GM23248 (cell line): ENCODE measurements at places on chromosomes 7 and 10. TPM values are rescaled to one million over a fixed set of nuclear protein-coding genes. Genes with fewer than 3 reads are reported as not detected.

SRI gene
- 59.3 and 80.3 TPM in 2 replicates for total RNA-seq

DNA sequence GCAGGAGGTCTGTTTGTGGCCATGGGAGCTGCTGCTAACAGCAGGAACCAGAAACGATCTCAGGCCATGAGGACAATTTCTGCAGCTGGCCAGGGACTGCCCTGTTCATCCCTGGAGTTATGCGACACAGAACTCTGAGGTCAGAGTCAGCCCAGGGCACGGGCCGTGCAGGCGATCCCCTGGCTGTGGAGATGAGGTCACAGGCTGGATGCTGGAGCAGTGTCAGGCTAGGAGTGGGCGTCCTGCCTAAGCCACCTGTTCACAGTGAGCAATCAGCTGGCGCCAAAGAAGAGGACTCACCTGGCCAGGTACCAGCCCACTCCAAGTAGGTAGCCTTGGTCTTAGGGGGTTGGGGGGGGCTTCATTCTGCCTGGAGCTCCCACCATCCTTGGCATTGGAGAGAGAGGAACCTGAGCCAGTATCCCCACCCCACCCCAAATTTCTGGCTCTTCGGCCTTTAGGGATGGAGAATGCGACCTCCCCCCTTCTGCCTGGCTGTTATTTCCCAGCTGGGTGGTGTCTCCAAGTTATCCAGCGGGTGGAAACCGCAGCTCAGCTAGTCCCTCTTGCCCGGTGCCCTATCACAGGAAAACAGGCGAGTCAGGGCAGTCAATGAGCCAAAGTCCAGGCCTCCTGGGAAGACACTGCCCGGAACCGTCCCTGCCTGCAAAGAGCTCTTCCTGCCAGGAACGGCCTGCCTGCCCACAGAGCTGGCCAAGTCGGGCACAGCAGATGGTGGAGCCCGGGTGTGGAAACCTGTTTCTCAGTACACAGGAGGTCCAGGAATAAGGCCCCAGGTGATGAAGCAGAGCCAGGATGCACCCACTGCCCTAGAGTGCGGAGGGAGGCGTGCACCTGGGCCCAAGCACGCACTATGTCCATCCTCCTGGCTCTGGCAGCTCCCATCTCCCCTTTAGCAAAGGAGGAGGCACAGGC lies 1.8 kb upstream of the TTYH3 start:
- no peak for DNase-seq

ADRB1 gene
- not detected in 2 replicates for total RNA-seq

DNA sequence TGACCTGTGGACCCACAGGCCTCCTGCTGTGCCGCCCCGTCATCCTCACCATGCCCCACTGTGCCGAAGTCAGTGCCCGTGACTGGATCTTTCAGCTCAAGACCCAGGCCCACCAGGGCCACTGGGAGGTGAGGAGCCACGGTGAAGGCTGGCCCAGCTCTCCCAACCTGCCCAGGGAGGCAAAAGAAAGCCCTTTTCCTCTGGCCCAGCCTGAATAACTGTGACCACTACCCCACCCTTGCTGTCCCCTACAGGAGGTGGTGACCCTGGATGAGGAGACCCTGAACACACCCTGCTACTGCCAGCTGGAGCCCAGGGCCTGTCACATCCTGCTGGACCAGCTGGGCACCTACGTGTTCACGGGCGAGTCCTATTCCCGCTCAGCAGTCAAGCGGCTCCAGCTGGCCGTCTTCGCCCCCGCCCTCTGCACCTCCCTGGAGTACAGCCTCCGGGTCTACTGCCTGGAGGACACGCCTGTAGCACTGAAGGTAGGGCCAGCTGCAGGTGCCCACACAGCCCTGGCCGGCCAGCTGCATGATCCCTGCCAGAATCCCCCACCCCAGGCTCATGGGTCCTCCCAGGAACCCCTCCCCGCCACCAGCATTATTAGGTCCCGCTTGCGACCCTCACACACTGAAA lies 25.5 kb upstream of the SLC29A3 start:
- no peak for DNase-seq

DNA sequence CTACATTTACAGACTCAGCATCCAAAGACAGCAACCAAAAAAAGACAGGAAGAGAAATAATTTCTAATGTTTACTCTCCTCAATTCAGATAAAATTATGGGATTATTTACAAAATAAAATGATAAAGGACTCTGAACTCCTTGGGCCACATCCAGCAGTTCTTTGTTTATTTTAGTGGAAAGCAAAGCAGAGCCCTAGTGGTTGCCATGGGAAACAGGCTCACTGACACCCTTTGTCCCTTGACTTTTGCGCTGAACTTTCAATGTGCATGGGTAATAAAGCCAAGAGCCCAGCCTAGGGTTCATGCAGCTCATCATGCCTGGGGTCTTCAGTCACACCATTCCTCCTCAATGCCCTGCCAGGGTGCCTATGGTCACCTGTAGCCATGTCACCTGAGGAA lies 442.6 kb upstream of the IGFBP3 start:
- no peak for DNase-seq
